Bronchial epithelial cell (primary cell): ENCODE measurements at places on chromosomes 2 and 18. TPM values are rescaled to one million over a fixed set of nuclear protein-coding genes. Genes with fewer than 3 reads are reported as not detected.
A peak's percentile ranks its signal among the peaks of the same experiment; 100 is the strongest.

Gene LRRTM4
- not detected in 2 replicates for total RNA-seq

Gene SERPINB13
- 8.2 and 48.0 TPM in 2 replicates for total RNA-seq

Gene CROCC2
- total RNA-seq = 0.26 TPM in 1 of 2 replicates, not detected in the other

Gene CXCR1
- not detected in 2 replicates for total RNA-seq

Gene SIX3
- total RNA-seq = not detected in 2 replicates

Gene TSN
- total RNA-seq = 46.1 and 49.5 TPM in 2 replicates

- DNase-seq = peak; percentile 88
Measured at GRCh38 chr18:31482051-31482450, 15.9 kb upstream of the DSG2 start.

- DNase-seq = peak; percentile 20
Measured at GRCh38 chr2:35410431-35411061, 945.0 kb upstream of the CRIM1 start.

DNA sequence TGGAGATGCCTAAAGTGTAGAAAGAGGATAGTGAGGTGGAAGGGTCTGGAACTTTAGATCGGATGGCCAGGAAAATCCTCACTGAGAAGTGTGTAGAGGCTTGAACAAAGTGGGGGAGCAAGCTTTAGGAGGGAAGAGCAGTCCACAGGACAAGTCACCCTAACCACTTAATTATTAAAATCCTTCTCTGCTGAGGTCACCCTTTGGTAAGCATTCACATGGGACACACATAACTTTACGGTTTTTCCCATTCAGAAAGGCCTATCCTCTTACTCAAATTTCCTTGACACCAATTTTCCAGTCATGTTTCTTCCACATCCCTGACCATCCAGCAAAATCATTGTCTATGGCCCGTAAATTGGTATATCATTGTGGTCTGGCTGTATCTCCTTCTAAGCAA is 31.0 kb upstream of the ZEB2 start:
- no peak for DNase-seq

DNA sequence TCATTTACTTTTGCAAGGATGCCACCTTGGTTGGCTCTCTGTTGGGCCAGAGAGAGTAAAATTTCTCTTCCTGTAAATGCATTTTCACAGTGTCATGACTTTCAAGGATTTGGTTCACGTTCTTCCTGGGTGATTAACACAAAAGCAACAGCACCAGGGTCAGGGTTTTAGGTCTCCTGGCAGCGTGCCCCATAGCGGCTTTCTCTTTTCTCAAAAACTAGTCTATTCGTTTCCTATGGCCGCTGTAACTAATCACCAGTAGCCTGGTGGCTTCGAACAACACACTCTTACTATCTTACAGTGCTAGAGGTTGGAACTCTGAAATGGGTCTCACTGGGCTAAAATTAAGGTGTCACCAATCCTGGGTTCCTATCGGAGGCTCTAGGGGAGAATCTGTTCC is 56.3 kb upstream of the ACMSD start:
- no peak for DNase-seq

DNA sequence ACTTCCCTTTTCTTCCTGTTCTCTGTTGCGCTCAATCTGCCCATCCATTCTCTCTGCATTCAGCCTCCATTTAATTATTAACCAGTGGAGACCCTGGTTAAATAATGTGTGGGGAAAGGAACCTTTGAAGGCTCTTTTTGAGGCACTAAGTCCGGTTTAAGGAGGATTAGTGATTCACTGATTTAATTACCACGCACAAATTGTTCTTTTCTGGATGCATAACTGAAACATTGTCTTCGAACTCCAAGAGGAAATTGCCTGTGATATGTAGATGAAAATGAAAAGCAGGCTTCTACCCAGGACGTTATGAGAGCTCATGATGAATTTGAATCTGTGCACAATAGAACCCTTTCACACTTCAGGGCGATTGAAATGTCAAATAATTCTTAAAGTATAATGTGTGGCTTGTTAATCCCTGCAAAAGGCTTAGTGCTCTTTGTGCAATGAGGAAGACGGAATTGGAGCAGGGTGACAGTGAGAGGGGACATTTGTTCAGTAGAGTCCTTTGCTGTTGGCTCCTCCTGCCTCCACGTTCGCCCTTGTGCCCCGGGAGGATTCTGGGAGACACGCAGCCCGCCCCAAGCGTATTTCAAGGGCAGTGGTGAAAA is 51.1 kb upstream of the ZNF236 start:
- no peak for DNase-seq

DNA sequence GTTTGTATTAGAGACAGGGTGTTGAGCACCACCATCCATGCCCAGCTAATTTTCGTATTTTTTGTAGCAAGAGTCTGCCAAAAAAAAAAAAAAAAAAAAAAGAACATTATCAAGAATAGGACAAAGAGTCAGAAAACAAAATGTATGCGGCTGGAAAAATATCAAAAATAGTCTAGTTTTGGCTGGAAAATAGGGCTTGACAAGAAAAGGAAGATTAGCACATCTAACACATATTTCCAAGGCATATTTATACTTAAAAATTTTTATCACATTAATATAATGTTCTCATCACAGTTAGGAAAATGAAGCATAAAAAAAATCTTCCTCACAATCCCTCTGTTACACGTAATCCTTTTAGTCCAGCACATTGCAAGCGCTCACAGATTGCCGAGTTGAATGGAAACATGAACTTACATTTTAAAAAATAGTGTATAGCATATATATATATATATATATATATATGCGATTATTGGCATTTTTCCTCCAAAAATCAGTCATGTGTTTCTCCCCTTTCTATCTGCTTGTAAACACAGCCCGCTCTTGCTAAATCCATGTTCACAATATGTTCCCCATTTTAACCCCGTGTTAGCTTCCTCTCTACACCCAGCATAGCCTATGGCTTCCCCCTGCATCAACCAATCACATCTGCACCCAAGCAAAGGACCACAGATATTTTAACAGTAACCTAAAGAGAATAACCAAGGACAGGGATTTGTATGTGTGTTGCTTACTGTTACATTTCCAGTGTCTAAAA is 183.0 kb downstream of the AFF3 start:
- no peak for DNase-seq

- DNase-seq = peak; percentile 37
Measured at GRCh38 chr2:215896921-215897320, 116.4 kb downstream of the MREG start.

GRCh38 chr2:85975581-85975980 is 86.8 kb upstream of the ST3GAL5 start:
- no peak for DNase-seq

DNA sequence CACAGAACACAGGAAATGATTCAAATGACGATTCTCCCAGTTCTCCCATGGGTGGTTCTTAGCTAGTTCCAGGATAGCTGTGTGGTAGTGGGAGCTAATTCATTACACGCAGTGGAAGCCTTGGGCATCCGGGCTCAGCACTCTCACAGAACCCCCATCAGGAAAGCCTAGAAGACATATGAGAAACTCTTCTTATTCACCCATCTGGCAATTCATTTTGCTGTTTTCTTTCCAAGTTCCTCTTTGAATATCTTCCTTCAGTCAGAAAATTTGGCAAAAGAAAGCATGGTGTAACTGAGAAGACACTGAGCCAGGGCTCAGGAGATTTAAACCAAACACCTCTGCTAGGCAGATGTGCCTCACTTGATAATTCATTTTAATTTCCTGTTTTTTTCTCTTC is 85.2 kb upstream of the FN1 start:
- no peak for DNase-seq

- no peak for DNase-seq
Measured at GRCh38 chr2:195666113-195666712, 9.2 kb downstream of the SLC39A10 start.

DNA sequence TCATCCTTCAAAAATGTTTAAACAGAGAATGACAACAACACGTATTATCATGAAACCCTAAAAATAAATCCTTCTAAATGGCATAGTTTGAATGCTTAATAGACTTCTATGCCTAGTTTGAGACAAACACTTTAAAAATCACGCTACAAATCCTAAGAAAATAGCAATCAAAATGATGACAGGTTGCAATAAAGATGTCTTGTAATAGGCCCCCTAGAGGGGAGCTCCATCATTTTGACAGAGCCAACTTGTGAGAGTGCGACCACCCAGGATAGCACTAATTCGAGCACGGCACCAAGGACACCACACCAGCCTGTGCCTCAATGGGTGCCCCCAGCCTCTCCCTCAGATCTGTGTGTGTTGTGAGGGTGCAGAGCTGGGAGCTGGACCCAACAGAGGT is 241.3 kb upstream of the PXDN start:
- DNase-seq = no peak

- no peak for DNase-seq
Measured at GRCh38 chr2:71467180-71467815, 13.9 kb downstream of the DYSF start.

DNA sequence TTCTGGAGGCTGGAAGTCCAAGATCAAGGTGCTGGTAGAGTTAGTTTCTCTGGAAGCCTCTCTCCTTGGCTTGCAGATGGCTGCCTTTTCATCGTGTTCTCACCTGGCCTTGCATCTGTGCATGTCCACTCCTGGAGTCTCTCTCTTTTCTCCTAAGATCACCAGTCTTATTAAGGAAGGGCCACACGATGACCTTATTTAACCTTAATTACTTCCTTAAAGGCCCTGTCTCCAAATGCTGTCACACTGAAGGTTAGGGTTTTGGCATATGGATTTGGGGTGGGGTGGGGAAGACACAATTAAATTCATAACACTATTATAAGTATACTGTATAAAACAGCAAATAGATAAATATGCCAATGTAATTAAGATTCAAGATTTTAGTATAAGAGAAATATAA is 402.4 kb upstream of the HS6ST1 start:
- no peak for DNase-seq

DNA sequence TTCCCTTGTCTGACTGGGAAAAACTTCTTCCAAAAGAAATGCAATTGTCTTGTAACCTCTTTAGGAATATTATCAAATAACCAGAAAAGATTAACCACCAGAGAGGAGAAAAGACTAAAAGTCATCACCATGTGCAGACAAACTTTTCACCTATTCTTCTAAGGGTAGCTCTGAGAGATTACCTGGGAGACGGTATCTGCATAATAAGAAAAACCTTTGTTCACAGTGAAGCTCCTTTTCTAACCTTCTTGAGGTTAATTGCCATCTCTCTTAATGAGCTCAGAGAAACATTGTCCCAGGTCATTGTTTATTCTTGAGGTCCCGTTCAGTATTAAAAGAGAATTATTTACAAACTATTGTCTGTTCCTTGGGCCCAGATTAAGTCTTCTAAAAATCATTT is 1091.2 kb upstream of the LRRTM1 start:
- DNase-seq = no peak

GRCh38 chr2:7009207-7009911 is 92.1 kb downstream of the RNF144A start:
- DNase-seq = no peak

- no peak for DNase-seq
Measured at GRCh38 chr2:20626698-20627513, 24.0 kb downstream of the HS1BP3 start.

DNA sequence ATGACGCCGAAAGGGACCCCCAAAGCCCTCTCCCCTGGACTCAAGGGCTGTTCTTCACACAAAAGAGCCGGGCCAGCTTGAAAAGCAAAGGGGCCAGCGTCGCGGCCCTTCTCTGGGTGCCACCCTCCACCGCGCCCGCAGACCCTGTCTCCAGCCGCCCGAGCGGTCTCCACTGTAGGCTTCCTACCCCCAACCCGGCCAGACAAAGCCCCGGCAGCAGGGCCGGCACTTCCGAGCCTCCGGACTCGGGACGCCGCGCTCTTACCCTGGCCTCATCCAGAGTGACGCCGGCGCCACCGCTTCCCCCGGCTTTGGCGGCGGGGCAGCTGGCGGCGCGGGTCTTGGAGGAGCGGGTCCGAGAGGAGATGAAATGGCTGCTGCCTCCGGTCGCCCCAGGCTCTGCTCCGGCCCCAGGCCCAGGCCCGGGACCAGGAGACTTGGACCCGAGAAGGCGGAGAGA is 603 bp downstream of the ATAD2B start:
- no peak for DNase-seq

DNA sequence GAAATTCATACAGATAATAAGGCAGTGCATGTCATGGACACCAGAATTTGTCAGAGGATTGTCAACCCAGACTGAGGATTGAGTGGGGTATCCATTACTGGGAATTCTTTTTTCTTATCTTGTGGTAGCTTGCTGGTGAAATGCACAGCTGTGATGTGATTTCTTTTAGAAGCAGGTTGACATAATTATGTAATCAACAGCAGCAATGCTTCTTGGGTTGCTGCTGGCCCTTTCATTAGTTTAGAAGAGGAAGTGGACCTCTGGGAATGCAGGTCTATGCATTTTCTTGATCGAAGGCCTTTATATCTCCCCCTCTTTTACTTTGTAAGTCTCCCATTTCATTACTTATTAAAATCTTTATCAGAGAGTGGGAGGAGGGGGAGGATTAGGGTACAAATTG is 319.9 kb downstream of the AGPS start:
- no peak for DNase-seq

DNA sequence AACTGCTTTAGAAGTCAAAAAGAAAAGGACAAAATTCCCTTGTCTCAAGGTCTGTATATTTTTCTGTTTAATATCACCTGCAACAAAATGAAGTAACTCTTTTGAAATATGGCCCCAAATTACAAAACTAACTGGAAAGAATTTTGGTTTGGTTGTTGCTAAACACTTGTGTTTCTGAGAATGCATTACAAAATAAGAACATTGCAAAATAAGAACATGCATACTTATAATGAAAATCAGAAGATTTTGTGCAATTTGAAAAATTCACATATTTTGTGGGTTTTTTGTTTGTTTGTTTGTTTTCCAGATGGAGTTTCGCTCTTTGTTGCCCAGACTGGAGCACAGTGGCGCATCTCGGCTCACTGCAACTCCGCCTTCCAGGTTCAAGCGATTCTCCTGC is 21.8 kb downstream of the NDUFB3 start:
- DNase-seq = no peak

GRCh38 chr18:62555135-62555534 is 32.3 kb downstream of the ZCCHC2 start:
- DNase-seq = peak; percentile 94

GRCh38 chr2:148944536-148944935 is 69.5 kb downstream of the KIF5C start:
- DNase-seq = no peak

DNA sequence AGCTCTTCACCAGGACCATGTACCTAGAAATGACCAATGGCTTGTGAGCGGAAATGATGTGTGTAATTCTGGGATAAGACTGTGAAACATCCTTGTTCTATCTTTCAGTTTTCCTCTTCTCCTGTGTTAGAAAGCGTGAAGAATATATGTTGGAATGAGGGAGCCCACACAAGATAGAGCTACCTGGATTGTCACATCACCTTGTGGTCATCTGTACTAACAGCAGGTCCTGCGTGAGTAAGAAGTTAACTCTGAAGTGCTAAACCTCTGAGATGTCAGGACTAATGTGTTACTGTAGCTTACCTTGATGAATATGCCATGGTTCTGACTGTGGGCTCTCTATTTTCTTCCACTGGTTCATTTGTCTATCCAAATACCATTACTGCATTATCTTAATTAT is 75.6 kb downstream of the FASTKD2 start:
- no peak for DNase-seq

- no peak for DNase-seq
Measured at GRCh38 chr18:56574861-56575260, 63.5 kb downstream of the TXNL1 start.
